ENCODE measurements at places on chromosomes 11 and 22.
A peak's percentile ranks its signal among the peaks of the same experiment; 100 is the strongest.

DNA sequence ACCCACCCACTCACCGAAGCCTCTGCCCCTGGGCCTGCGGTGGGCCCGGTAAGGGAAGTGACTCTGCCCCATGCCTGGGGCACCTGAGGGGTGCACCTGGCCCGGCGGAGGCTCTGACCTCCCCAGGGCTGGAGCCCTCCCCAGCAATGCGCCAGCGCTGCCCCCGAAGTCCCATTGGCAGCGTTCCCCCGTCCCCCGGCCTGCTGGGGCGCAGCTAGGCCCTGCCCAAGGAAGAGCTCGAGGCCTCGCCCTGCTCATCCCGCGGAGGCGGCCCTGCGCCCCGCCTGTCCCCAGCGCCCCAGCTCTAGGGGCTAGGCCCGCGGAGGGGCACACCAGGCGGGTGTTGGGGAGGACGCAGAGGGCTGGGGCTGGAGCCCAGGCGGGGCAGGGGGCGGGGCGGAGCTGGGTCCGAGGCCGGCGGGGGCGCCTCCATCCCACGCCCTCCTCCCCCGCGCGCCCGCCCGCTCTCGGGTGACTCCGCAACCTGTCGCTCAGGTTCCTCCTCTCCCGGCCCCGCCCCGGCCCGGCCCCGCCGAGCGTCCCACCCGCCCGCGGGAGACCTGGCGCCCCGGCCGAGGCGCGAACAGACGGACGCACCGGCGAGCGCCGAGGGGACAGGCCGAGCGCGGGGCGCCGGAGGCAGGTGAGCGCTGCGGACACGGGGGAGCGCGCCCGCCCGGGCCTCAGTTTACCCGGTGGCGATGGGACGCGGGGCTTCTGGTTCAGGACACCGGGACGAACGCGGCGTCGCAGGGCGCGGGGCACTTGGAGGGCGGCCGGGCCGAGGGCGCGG is at the start of gene EPS8L2:
TSS of gene EPS8L2 (plus strand) at position 586 of the 793 bp plus-strand sequence. CDS start 3,177 bp downstream, outside the sequence.
- no peak for DNase-seq

- DNase-seq: no peak
Observed at GRCh38 chr11:32446227-32446626, 10.9 kb upstream of the WT1 start.

GRCh38 chr11:119335091-119335654 is 846 bp downstream of the RNF26 start:
- no peak for DNase-seq

GRCh38 chr11:65857500-65857852 is 504 bp downstream of the CFL1 start:
- DNase-seq: peak; percentile 40

DNA sequence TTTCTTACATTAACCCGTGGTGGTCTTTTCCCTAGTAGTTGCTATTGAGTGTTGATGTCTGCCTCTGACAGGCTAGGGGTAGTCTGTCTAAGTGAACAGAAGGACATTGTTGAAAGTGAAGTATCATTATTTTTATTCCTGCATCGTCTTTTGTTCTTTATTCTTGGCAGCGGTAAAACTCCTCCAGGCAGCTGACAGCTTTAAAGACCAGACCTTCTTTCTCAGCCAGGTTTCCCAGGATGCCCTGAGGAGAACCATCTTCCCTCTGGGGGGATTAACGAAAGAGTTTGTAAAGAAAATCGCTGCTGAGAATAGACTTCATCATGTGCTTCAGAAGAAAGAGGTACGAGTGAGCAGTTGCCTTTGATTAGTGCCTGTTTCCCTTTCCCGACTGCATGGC is 14.6 kb downstream of the TRMU start:
- DNase-seq: no peak

- no peak for DNase-seq
Observed at GRCh38 chr11:119373059-119373920, 8.2 kb downstream of the USP2 start.
